ENCODE measurements at places on chromosomes 1 and 21. TPM values are rescaled to one million over a fixed set of nuclear protein-coding genes. Genes with fewer than 3 reads are reported as not detected.

Gene SLC1A7
- 0.12 TPM for total RNA-seq

Gene TLR5
- not detected for total RNA-seq

Gene ARMH1
- 0.11 TPM for total RNA-seq

Gene PRAMEF20
- not detected for total RNA-seq

Gene ERG
- total RNA-seq: 0.11 TPM

Gene RPE65
- not detected for total RNA-seq

Gene KCNH1
- 0.22 TPM for total RNA-seq

Gene CSMD2
- 10.1 TPM for total RNA-seq

Gene SYTL1
- 0.11 TPM for total RNA-seq

Gene RGS1
- not detected for total RNA-seq

Gene MEX3A
- 0.89 TPM for total RNA-seq

Gene OR2C3
- not detected for total RNA-seq

Gene MX2
- total RNA-seq: 0.87 TPM

Gene SPRR1A
- total RNA-seq: not detected

Gene PROX1
- total RNA-seq: under 0.01 TPM

Gene TTLL10
- 0.12 TPM for total RNA-seq

Gene CR1L
- not detected for total RNA-seq

Gene S100A7A
- total RNA-seq: not detected

Gene FAM229A
- 0.77 TPM for total RNA-seq

Gene AGT
- total RNA-seq: 0.22 TPM

Gene MSH4
- total RNA-seq: 0.25 TPM

Gene OR6K3
- not detected for total RNA-seq

Gene COL9A2
- total RNA-seq: 1.00 TPM

Gene BGLAP
- total RNA-seq: 0.11 TPM

Gene LMX1A
- total RNA-seq: not detected

Gene GUCA2B
- not detected for total RNA-seq

Gene LAX1
- total RNA-seq: under 0.01 TPM

Gene DUSP12
- 46.4 TPM for total RNA-seq

Gene S100B
- total RNA-seq: not detected

Gene KIAA1614
- total RNA-seq: 6.5 TPM

Gene PTPRC
- total RNA-seq: not detected

Gene JAK1
- total RNA-seq: 99.4 TPM

Gene CCNL2
- total RNA-seq: 125 TPM

Gene LCE3D
- not detected for total RNA-seq
